Activated CD8-positive, alpha-beta memory T cell treated with anti-CD3 and anti-CD28 coated beads for 24 hours (primary cell): ENCODE measurements at places on chromosomes 5 and 9.
A peak's percentile ranks its signal among the peaks of the same experiment; 100 is the strongest.

DNA sequence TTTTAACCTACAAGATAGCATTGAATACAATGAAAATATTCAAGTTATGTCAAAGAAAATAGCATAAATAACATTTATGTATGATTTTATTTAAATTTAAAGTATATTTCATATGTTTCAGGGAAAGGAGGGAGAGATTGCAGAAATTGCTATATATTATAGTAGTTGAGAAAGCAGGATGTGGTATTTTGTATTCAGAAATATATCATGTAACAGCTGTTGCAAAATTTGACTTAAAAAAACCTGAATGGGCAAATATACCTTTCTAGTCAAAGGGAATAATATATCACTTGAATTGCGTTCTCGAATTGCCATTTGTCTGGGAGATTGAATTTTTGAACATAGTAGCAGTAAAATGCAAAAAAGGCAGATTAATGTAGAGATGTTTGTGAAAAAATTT is 80.6 kb downstream of the PAM start:
- no peak for DNase-seq

GRCh38 chr5:159514229-159514810 is 184.0 kb upstream of the IL12B start:
- no peak for DNase-seq

DNA sequence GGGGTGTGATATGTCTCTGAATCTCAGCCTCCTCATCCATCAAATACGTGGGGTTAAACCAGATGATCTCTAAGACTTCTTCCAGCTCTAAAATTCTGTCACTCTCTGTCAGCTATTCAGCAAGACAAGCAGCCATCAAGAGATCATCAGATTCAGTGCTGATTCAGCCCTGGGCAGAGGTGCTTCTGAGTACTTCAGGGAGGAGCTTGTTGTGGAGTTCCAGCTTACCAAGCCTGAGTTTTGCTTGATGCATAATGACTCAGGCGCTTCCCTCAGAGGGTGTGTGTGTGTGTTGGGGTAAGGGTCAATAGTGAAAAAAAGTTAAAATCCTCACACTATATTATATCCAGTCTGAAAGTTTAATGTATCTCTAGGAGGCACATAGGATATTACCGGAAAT is 29.6 kb upstream of the TAF1L start:
- no peak for DNase-seq

DNA sequence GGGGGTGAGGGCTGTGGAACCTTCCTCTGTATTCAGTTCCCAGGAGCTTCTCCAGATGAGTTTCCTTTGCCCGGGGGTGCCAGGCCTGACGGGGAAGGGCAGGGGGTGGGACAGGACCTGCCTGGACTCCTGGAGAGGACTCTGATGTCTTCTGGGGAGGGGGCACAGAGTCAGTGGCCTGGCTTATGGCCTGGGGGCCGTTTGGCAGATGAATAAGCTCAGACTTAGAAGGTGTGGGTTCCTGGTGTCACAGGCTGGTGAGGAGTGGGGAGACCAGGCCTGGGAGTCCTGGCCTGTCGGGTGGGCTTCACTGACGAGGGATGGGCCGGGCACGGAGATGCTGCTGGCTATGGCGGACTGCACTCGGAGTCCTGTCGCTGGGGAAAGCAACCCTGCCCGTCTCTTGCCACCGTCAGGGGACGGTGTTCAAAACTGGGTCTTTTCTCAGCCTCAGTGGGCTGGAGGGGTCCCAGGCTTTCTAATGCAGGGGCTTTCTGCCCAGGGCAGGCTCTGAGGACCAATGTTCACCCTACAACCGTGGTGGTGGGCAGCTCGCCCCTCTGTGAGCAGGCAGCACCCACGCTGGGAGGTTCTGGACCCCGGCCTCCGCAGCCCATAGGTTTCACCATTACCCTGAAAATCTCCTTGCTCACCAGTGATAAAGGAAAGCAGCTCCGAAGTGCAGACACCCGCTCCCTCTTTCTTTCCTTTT is 16.2 kb downstream of the COL5A1 start:
- DNase-seq = no peak

- no peak for DNase-seq
Measured at GRCh38 chr5:72163349-72163983, 56.2 kb downstream of the MAP1B start.

- DNase-seq = no peak
Measured at GRCh38 chr9:129145316-129145715, 32.7 kb downstream of the IER5L start.

DNA sequence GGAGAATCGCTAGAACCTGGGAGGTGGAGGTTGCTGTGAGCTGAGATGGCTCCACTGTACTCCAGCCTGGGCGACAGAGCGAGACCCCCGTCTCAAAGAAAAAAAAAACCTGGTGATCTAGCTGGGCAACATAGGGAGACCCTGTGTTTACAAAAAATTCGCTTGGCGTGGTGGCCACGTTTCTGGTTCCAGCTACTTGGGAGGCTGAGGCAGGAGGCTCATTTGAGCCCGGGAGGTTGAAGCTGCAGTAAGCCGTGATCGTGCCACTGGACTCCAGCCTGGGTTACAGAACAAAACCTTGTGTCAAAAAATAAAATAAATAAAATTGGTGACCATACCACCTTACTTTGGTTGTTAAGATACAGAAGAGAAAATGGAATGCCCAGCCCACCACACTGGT is 1.8 kb upstream of the HNRNPAB start:
- no peak for DNase-seq

DNA sequence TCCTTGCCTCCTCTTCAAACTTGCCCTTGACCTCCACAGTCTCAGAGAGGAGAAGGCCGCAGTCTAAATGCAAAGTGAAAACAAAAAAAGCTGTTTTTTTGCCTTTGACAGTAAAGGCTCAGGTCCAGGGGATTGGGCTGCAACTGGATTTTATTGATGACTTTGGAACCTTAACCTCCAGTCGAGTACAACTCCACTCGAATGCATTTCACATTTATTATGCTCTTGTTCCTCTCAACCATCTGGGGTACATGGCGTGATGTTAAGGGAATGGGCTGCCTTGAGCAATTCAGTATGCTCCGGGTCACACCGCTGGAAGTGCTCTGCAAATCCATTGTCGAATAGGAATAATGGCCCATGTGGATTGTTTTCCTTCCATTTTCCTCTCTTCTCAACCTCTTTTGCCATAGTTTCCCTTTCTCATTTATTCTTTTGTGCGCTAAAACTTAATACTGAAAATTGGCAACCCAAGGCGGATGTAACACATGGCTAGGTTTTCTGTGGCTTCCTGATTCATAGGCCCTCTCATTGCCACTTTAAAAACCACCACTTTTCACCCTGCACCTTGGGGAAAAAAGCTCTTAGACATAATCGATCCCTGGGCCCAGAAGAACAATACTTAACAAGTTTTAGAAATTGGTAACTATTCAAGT is 34.3 kb downstream of the ITK start:
- DNase-seq = no peak

DNA sequence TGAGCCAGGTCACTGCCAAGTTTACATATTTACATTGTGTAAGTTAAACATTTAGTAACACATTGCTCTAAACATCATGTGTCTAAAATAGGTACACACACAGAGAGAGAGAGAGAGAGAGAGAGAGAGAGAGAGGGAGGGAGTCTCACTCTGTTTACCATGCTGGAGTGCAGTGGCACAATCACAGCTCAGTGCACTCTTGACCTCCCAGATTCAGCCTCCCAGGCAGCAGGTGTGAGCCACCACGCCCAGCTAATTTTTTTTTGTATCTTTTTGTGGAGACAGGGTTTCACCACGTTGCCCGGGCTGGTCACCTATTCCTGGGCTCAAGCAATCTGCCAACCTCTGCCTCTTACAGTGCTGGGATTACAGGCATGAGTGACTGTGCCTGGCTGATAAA is 1045.3 kb downstream of the TLE1 start:
- DNase-seq = no peak

- no peak for DNase-seq
Measured at GRCh38 chr5:35294976-35295375, 64.7 kb upstream of the PRLR start.

GRCh38 chr9:75997206-75997605 is 106.7 kb downstream of the PCSK5 start:
- DNase-seq = no peak

DNA sequence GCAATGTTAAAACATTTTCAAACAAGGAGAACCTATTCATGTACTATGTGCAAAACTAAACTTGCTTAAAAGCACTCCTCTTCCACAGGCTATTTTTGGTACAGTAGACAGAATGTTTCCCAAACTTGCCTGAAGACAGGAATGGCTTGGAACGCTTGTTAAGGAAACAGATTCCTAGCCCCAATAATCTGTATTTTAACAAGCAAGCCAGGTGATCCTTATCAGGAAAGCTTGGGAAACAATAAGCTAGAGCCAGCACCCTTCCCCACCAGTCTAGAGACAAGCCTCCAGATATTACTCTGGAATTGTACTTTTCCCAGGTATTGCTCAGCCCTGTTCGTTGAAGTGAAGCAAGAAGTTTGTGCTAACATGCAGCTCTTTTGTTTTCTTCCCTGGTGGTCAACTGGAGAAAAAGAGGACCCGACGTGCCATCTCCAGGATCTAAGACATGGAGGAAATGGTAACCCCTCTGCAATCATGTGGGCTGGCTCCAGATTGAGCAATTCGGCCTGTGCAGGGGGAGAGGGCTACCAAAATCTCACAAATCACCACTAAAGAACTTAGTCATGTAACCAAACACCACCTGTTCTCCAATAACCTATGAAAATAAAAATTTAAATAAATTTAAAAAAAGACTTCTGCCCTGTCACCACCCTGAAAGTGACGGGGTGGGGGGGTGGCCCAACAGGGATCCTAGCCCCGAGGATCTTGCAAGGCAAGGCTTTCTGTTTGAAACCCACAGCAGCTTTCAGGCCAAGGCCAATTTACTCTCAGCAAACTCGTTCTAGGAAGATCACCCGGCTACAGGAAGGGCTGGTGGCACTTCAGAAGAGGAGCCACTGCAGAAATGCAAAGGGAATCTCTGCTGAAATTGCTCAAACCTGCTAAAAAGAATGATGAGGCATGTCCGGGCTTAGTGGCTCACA is 48.6 kb downstream of the SHB start:
- no peak for DNase-seq

DNA sequence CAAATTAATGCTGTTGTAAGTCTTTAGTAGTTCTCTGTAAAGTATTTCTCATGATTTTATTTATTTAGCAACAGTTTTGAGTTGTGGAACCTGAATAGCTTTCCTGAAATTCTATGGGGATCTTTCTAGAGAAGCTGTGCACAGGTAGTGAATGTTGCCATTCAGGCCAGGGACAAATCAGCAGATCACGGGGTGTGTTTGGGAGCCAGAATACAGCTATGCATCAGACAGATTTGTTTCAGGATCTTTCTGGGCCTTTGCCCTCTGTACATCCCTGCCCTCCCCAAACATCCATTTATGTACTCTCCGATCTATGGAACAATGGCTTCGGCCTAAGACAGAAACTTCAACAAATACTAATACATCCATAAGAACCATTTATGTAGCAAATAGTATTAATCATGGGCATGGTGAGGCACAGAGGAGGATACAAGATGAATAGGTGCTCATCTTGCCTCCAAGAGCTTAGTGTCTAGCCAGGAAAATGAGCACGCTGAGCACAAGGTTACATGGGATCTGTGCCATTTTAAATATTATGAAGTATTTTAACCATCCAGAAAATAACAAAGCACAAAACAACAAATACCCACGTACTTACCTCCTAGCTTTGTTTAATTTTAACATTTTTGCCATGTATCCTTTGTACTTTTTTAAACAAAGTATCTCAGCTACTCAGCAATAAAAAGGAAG is 13.1 kb downstream of the ARHGEF37 start:
- DNase-seq = no peak

GRCh38 chr5:106154280-106154716 is 1516.4 kb downstream of the EFNA5 start:
- no peak for DNase-seq

- DNase-seq = no peak
Measured at GRCh38 chr9:137268538-137269201, 8.9 kb upstream of the TOR4A start.

DNA sequence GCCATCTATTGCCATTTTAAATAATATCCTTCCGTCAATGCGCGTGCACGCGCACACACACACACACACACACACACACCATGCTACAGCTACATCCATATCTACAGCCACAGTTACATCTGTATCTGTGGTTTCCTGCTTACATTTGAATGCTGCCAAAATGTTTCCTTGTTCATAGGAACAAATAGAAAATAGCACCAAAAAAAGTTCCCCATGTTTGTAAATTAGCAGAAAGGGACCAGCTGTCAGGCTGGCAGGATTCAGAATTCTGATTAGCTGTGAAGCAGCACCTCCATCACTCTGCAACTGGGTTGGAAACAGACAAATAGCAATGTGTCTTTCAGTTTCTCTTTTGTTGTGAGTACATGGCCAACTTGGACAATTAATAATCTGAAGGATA is 601.5 kb downstream of the IRX1 start:
- no peak for DNase-seq

DNA sequence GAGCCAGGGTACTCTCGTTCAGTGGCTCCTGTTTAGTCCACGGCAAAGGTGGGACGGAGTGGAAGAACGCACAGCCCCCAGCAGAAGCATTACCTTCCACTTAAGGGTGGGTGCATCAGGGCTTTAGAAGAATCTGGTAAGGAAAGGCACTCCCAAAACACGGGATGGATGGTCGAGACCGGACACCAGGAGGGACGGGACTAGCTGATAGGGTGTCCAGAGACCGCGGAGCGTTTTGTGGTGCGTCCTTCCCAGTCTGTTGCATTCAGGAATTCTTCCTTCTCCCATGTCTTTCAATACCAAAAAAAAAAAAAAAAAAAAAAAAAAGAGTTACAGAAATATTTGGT is 545 bp upstream of the CTSV start:
- DNase-seq = no peak

GRCh38 chr9:124216474-124217176 is 41.1 kb upstream of the NEK6 start:
- peak; percentile 84 for DNase-seq

- no peak for DNase-seq
Measured at GRCh38 chr9:19720377-19720776, 68.5 kb downstream of the SLC24A2 start.

GRCh38 chr5:134397196-134397595 is 14.5 kb downstream of the CDKN2AIPNL start:
- no peak for DNase-seq
